ENCODE measurements at places on chromosomes 1 and 21.

GRCh38 chr1:41093826-41094225 is 72.3 kb upstream of the SLFNL1 start:
- no peak for DNase-seq

- no peak for DNase-seq
These were observed 34.0 kb upstream of the SAMD13 start for GRCh38 chr1:84267476-84267875.

- no peak for DNase-seq
These were observed 81.9 kb downstream of the CASZ1 start for GRCh38 chr1:10714337-10715114.

DNA sequence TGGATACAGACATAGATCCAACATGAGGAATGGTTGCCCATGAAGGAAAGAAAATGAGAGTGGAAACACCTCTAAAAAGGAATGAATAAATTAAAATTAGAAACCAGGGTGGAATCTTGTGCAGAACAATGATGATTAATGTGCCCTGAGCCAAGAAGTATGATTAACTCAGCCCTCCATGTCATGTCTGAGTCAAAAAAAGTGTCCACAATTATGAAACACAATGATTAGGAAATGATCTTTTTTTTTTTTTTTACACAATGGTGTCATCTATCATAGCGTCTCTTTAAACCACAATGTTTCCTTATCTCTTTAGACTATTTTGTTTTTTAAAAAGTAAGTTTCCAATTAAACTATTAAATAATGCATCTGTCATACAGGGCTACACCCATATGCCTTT is 78.9 kb upstream of the RAB4A start:
- DNase-seq = peak; percentile 69

- DNase-seq = no peak
These were observed 58.9 kb upstream of the LRRC8D start for GRCh38 chr1:89761901-89762300.

DNA sequence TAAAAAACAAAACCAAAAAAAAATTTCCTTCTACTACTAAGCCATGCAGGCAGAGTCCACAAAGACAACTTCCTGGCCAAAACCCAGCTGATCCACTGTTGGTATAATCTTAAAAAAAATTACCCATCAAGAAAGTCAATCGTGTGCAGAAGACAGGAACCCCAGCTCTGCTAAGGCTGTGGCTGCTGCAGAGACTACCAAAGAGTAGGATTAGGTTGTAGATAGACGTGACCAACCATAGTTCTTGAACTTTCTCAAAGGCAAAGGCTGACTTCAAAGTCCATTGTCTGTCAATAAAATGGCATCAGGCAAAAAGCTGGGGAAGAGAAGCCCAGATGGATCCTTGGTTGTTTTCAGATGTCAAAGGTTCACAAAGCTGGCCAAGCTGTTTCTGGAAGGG is 3.4 kb downstream of the PSMB4 start:
- DNase-seq = no peak

- peak; percentile 65 for DNase-seq
These were observed 1.2 kb downstream of the BTF3L4 start for GRCh38 chr1:52057255-52057654.

DNA sequence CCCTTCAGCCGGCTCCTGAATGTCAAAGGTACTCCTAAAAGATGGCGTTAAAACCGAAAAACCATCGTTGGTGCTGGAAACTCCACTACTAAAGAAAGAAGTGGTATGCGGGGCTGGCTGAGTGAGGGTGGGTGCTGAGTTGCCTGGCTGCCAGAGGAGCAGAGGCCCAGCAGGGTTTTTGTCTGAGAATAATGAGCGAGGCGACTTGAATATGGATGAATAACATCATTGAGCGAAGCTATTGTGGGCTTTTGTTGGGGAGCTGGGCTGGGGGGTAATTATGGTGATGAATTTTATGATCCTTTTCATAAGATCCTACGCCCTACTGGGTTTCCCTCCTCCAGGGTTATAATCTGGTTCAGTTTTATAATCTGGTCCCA is 2.0 kb downstream of the PDPN start:
- DNase-seq = no peak

All from inflammatory macrophage (primary cell).